ENCODE measurements at places on chromosomes 1 and 21.
A peak's percentile ranks its signal among the peaks of the same experiment; 100 is the strongest.

GRCh38 chr1:63534406-63534805, 11.1 kb downstream of the EFCAB7 start:
- DNase-seq: no peak

- DNase-seq: peak; percentile 68
These were observed 94.0 kb downstream of the TMEM200B start for GRCh38 chr1:29029667-29030066.

- no peak for DNase-seq
These were observed 258.4 kb upstream of the HOOK1 start for GRCh38 chr1:59556398-59556797.

- DNase-seq: no peak
These were observed 15.6 kb upstream of the BOLA1 start for GRCh38 chr1:149883598-149884247.

DNA sequence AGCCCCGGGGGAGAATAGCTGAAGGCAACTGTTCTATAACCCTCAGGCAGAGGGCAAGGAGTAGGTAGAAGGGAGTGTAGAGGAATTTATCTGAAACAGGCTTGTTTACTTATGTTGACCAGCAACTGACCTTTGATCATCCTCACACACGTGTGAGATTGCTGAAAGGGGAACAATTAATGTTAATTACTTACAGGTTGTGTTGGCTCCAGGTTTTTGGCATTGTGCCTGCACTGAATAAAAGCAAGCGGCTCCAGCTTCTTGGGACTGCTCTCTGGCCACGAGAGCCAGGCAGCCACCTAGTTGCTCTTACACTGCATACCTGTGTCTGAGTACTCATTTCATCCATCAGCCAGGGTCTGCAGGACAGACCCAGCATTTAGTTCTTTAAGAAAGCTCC, 41.3 kb upstream of the ARHGEF10L start:
- DNase-seq: no peak
